GM13976 (cell line): ENCODE measurements at places on chromosomes 12 and 14.

DNA sequence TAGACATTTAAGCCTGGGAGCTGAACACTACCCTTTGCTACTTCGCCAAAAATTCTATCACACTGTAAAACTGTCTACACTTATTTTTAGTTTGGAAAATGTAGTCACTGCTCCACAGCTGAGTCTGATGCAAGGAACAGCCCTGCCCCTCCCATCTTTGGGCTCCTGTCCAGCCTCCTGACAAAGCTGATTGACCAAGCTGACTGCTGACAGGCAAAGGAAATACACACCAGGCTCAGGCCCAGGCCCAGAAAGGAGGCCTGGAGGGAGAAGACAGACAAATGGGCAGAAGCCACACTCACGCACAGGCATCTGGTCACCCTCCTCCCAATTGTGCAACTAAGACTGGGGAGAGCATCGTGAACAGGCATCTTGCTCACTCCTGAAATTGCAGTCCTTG, 55.3 kb downstream of the ISCA2 start:
- DNase-seq, result no peak

GRCh38 chr12:38921025-38921677, 15.8 kb upstream of the CPNE8 start:
- DNase-seq, result peak; percentile 24

DNA sequence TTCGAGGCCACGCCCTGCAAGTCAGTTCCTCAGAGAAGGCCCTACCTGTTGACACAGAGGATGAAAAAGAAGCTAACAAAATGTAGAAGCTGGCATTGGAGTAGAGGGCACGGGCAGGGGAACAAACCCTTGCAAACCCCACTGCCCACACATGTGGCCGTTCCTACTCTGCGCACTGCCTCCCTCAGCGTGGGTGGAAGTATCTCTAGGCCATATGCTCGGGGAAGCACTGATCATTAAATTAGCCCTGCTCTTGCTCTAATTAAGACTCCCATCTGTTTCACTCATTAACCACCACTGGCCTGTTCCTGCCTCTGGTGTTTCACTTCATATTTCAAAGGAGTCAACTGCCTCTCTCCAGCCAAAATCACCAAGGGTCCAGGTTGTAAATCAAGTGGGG, 201.2 kb upstream of the SFSWAP start:
- no peak for DNase-seq

- DNase-seq, result no peak
These were observed 7.0 kb upstream of the ANO6 start for GRCh38 chr12:45208604-45209487.

- DNase-seq, result no peak
These were observed 126.9 kb downstream of the SLC38A6 start for GRCh38 chr14:61107869-61108493.

DNA sequence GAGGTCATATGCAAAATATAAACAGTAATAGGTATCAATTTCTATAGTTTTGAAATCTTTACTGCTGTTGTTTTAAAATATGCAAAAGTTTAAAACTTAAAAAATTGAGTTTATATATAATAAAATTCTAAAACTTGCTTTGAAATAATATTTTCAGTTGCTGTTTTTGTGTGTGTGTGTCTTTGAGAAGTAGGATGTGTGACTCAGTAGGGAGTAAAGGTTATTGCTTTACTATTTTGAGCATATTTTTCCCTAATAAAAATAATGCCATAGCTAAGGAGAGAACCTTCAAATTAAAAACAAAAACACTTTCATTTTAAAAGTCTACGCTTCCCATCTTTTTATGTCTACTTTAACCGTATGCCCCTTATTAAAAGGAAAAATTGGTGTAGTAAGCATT, 238.1 kb downstream of the FBXL14 start:
- no peak for DNase-seq

- no peak for DNase-seq
These were observed 56.6 kb downstream of the SUDS3 start for GRCh38 chr12:118432812-118433545.
